ENCODE measurements at places on chromosomes 5 and 9. TPM values are rescaled to one million over a fixed set of nuclear protein-coding genes. Genes with fewer than 3 reads are reported as not detected.
A peak's percentile ranks its signal among the peaks of the same experiment; 100 is the strongest.

DNA sequence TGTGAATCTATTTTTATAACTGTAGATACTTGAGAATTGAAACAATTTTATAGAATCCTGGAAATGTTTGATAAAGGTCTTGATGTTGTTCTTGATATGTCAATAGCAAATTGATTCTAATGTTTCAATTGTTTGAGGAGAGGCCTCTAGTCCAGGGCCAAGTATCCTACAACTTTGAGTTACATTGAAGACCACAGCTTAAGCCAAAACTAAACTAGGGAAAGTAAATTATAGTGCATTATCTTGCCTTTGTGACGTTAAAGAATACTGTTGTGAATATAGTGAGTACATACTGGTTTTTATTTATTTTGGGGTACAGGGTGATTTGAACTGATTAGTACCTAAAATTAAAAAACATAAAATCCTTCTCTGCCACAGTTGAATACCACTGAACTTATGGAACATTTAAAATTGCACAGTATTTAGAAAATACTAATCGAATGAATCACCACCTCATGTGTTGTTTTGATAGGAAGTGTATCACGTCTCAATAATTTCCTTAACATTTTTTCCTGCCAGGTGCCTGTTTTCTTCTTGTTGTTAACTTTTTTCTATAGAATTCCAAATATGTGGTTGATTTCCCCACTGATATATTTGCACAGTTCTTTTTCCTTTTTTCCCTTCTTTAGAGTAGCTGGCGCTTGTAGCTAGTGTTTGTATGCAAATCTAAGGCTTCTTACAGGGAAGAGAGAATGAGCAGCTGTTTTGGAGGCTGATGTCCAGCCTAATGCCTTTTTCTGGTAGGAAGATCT lies 12.5 kb downstream of the ARHGEF28 start:
- DNase-seq = no peak

DNA sequence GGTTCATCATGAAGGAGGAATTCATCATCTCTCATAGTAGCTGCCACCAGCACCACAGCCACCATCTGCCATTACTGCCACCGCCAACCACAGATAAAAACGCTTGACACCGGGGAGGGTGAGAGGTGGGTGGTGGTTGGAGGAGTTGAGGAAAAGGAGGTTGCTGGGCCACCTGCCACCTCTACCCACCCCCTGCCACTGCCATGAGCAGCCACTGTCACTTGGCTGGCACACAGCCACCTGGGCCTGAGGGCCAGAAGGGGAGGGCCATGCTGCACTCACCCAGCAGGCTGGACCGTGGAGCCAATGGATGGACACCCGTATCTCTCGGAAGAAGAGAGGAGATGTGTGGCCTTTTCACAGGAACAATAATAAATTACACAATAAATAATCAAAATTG lies 31.3 kb upstream of the SLC36A2 start:
- no peak for DNase-seq

DNA sequence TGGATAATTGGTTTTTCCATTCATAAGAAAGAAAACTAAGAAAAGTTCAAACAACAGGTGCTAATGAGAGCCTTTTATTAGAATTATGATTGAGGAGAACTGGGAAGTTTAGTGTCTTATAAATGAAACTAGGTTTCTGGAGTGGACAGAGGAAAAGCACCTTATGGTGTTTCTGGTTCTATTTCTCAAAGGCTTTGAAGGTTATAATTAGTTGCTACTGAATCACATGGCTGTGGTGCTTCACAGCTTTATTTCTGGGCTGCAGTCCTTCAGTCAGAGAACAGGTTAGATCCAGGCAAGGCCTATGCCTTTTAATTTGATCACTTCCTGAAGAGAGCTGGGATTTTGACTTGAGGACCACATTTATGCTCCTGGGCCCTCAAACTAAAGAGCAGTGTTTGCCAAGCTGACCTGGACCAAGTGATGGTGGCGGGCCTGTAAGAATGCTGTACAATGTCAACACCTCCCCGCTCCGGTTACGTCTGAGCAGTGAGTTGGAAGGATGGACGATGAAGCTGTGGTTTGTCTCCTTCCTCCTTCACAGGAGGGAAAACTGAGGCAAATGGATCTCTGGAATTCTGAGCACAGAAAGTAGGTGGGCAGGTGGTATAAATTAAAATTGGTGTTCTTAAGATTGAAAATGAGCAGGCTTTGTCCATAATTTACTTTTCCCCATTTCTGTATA lies 56.0 kb downstream of the ZNF462 start:
- DNase-seq = no peak

DNA sequence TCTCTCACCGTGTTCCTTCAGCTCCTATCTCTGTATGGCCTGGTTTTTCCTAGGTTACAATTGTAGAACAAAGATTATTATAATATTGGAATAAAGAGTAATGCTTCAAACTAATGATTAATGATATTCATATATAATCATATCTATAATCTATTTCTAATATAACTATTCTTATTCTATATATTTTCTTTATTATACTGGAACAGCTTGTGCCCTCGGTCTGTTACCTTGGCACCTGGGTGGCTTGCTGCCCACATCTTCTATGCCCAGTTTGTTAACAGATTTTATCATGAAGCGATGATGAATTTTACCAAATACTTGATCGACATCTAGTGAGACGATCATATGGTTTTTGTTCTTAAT lies 363.6 kb upstream of the TYRP1 start:
- no peak for DNase-seq

DNA sequence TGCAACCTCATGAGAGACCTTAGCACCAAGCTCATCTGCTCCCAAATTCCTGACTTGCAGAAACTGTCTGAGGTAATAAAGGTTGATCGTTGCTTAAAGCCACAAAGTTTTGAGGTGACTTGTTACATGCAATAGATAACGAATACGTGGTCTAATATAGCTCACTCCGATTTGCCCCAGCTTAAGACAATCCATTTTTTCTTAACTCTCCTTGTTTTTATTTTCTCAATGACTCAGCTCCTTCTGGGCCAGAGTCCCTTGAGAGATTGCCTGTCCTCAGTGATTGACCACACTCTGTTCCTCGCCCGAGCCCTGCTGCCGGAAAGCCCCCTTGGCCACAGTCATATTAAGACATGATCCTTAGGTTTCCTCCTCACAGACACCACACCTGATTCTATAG lies 63.7 kb upstream of the FANCC start:
- DNase-seq = no peak

- DNase-seq = no peak
Observed at GRCh38 chr5:153372425-153373129, 117.9 kb upstream of the GRIA1 start.

GRCh38 chr9:123063177-123063598 lies 29.7 kb downstream of the GPR21 start:
- DNase-seq = no peak

DNA sequence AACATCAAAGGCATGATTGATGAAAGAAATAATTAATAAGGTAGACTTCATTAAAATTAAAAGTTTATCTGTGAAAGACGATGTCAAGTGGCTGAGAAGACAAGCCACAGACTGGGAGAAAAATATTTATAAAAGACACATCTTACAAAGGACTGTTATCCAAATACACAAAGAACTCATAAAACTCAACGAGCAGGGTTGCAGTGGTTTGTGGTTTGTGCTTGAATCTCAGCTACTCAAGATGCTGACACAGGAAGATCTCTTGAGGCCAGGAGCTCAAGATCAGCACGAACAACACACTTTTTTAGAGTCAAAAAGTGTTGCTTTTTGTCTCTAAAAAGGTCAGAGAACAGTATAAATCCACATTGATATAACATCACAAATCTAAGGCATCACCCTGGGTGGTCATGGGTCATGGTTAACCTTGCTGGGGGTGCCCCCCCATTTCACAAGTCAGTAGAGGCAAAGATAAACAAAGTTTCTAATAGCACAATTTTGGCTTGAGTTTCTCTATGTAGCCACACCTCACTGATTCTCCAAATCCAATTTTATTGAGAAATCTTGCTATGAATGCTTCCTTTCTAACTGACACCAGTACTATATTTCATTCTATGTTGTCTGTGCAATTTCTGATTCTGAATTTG lies 342.9 kb upstream of the RPS23 start:
- no peak for DNase-seq

DNA sequence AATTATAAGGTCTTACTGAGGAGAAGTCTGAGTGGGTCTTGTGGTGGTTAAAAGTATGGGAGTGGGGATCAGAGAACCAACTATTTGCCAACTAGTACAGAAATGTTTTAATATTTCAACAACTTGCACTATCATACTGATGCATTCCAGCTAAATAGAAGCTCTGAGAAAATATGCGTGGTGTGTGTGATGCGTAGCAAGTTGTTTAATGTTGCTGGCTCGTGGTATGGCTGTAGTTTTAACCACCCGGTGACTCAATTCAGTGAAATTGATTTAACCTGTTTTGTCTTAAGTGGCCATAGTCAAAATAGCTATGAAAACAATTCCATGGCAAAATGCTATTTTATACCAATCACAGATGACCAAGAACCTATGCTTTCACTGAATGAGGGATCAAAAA lies 176.5 kb upstream of the SLC24A2 start:
- DNase-seq = no peak

- DNase-seq = peak; percentile 74
Observed at GRCh38 chr5:1789834-1790471, 9.7 kb downstream of the MRPL36 start.

CER1 gene
- total RNA-seq = not detected

MCTP1 gene
- 11.5 TPM for total RNA-seq

PCDHB6 gene
- 0.57 TPM for total RNA-seq

RIGI gene
- total RNA-seq = 2.8 TPM

FGD3 gene
- total RNA-seq = 2.6 TPM

NACC2 gene
- 57.8 TPM for total RNA-seq

C1QTNF2 gene
- total RNA-seq = 1.3 TPM

FOXD4L6 gene
- not detected for total RNA-seq

Data from cardiac septum (tissue), 1 donor.